ENCODE measurements at places on chromosomes 4 and X.

DNA sequence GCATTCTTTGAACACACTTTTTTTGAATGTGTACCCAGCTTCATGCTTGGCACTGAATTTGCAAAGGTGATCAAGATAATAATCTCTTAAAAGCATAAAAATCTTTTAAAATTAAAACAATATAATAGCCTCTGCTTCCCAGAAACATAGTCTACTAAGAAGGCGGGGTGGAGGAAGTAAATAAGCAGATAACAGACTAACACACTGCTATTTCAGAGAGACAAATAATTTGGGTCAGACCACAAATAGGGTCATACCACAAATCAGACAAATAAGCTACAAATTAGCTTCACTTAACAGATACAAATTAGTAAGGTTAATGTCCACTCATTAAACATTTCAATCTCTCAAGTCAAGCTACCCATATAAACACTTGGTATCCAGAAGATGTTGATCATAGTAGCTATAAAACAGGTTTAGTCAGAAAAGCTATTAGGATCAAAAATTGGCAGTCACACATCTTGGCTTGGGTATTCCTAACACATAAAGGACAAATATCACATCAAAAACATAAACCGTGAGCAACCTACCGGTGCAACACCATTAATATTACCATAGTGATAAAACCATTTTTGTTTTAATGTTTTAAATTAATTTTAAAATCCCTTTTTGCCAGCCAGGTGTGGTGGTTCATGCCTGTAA lies 47.3 kb downstream of the PPP3CA start:
- DNase-seq = no peak

- DNase-seq = no peak
These were observed 35.0 kb upstream of the APLN start for GRCh38 chrX:129689796-129690195.

GRCh38 chr4:70564033-70564432 lies 28.0 kb upstream of the AMBN start:
- no peak for DNase-seq

GRCh38 chrX:40468033-40468846 lies 112.5 kb upstream of the ATP6AP2 start:
- DNase-seq = peak; percentile 47

- peak; percentile 1 for DNase-seq
These were observed 126.0 kb upstream of the CXorf66 start for GRCh38 chrX:140091125-140091886.

DNA sequence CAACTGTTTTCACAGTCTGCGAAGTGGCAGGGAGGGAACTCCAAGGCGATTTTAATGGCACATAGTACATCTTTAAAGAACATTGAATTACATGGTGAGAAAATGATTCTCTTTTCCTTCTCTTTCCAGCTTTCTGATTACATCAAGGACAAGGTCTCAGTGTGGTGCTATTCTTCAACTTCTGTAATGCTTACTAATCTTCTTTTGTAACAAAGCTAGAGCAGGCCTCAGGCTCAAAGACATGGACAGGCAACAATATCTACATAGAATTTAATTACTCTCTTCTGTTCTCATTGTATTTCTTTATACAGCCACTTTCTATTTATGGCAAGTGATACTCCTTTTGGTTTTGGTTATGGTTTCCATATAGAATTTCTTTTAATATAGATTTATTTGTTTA lies 48.4 kb downstream of the RTL5 start:
- DNase-seq = no peak

GRCh38 chr4:25958110-25958509 lies 44.1 kb downstream of the SMIM20 start:
- DNase-seq = no peak

All from T-helper 1 cell (primary cell).